ENCODE measurements at places on chromosomes 11 and 22.

- DNase-seq: no peak
These were observed 6.6 kb downstream of the TCN1 start for GRCh38 chr11:59859673-59860072.

GRCh38 chr22:45688600-45689080 is 17.0 kb downstream of the ATXN10 start:
- no peak for DNase-seq

DNA sequence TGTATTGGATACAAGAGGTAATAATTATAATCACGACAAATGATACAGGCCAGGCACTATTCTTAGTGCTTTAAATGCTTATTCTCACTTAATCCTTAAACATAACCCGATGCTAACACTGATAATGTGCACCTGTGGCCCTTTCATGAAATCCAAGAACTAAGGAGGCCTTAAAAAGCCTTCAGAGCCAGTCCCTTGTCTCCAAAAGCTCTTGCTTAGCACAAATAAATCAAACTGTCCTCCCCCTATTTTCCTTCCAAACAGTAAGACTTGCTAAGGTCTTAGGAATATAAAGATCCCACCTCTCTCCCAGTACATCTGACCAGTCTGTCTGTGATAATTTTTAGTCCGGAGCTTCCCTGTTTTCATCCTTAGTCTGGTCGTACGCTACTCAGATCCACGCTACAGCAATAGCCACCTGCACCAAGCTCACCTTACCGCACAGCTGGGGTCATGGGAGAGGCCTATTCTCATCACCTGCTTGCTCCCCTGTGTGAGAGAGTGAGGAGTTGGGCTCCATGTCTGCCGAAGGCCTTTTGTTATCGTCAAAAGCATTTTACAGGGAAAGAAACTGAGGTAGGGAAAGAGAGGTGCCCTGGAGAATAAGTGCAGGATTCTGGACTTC is 16.9 kb downstream of the FXYD6 start:
- no peak for DNase-seq

GRCh38 chr22:36814801-36815200 is 2.0 kb downstream of the PVALB start:
- DNase-seq: no peak

DNA sequence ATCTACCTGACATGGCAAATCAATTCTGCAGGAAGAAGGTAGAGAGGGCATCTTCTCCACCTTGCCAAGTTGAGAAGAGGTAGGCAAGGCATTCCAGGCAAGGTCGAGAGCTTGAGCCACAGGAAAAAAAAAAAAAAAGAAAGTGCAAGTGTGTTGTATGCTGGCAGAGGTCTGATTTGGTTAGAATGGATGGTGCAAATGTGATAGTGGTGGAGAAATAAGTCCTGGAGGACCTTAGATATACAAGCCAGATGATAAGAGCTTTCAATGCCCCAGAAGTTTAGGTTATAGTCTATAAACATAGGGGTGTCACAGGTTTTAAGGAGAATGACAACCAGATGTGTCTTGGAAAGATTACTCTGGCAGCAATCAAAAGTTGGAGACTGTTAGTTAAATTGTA is 1.4 kb downstream of the FBXO3 start:
- no peak for DNase-seq

DNA sequence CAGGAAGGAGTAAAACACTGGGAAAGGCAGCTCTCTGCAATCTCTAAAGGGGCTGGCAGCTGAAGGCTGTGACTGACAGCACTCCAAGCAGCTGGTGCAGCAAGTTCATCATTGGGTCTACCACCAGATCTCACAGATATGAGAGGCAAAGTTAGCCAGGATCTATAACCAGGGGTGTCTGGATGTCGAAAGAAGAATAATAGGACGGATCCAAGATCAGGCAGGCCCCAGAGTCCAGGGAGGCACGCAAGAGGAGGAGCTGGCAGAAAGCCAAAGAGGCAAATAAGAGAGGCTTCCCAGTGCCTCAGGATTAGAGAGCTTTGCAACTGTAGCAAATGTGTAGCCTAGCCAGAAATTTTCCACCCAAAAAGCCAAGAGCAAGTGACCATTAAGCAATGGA is 77.1 kb downstream of the RBMXL2 start:
- DNase-seq: no peak

GRCh38 chr22:36439481-36440271 is 41.8 kb downstream of the TXN2 start:
- DNase-seq: no peak

DNA sequence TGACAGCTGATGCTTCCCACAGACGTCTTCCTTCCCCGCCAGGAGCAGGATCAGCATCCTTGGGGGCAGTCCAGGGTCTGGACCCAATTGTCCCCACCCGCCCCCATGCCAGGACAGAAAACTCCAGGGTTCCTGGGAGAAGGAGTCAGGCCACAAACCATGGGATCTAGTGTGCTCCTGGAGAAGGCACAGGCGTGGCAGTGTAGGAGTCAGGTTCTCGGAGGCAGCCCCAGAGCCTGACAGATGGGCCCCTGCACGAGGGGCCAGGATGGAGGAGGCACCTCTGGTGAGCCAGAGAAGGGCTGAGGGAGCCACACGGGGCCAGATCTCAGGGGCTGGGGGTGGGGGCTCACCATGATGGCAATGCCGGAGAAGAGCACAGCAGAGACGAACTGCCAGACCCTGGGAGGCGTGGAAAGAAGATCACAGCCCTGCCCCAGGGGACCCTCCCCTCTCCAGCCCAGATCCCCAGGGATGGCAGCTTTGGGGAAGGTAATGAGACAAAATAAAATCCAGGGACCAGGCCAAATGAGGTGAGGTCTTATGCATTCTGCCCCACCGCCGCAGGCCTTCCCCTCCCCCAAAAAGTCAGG is 13.6 kb downstream of the TP53I11 start:
- DNase-seq: no peak

GRCh38 chr11:130829920-130830511 is 86.3 kb downstream of the SNX19 start:
- DNase-seq: no peak

GRCh38 chr11:104531894-104532293 is 366.4 kb downstream of the CASP12 start:
- no peak for DNase-seq

DNA sequence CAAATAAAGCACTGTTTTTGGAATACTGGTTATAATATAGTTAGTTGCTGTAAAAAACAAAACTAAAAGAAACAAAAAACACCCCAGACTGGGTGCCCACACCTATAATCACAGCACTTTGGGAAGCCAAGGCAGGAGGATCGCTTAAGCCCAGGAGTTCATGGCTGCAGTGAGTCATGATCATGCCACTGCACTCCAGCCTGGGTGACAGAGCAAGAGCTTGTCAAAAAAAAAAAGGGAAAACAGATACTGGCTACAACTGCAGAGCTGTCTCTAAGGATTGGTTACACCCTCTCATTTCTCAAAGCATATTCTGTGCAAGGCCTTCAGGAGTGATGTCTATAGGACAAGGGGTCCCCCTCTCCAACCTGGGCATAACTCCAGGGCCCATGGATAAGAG is 14.6 kb upstream of the STK33 start:
- no peak for DNase-seq

DNA sequence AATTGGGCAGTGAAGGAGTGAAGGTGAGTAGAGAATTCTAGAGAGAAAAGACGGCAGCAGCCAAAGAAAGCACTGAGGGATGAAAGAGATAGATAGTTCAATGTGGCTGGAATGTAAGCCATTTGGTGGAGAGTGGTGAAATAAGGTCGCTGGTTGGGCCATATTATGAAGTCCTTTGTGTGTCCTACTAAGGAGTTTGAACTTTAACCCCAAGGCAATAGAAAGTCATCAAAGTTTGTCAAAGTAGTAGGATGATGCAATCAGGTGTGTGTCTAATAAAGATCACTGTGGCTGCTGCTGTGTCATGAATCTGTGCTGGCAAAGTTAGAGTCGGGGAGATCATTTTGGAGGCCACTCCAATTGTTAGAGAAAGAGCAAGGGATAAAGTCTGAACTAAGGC is 18.7 kb downstream of the RNF121 start:
- no peak for DNase-seq

- DNase-seq: peak; percentile 12
These were observed 35.9 kb downstream of the CTSC start for GRCh38 chr11:88301488-88302140.

GRCh38 chr11:86916330-86916729 is 38.9 kb downstream of the FZD4 start:
- DNase-seq: no peak

GRCh38 chr11:124670732-124671131 is 2.8 kb downstream of the SIAE start:
- DNase-seq: peak; percentile 66

Data from CD4-positive, alpha-beta memory T cell (primary cell).